NCI-H2171 (cell line): ENCODE measurements at places on chromosomes 2 and 18.
A peak's percentile ranks its signal among the peaks of the same experiment; 100 is the strongest.

GRCh38 chr18:47909484-47909883 lies 21.0 kb downstream of the SMAD2 start:
- no peak for DNase-seq

- no peak for DNase-seq
Measured at GRCh38 chr2:156598563-156598962, 162.4 kb downstream of the GPD2 start.

DNA sequence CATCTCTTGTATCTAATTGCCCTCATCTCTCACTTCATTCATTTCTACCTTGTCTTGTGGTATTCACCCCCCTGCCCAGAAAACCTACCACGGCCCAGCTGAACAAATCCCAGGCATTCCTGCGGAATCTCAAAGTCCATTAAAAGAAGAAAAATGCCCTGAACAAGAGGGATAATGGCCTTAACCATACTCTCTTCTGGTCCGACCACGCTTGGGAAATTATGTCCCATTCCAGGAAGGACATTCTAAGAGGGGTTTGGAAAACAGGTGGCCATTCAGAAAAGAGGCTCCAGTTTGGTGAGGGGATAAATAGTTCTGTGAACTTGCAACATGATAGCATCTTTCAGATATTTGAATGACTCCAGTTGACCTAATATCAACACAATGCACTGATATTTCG lies 349.9 kb upstream of the ZNF521 start:
- DNase-seq = no peak

- DNase-seq = no peak
Measured at GRCh38 chr2:13660231-13660630, 943.5 kb downstream of the TRIB2 start.

- no peak for DNase-seq
Measured at GRCh38 chr2:216012830-216013079, 596 bp downstream of the MREG start.

- DNase-seq = no peak
Measured at GRCh38 chr2:240392084-240392947, 43.1 kb upstream of the GPC1 start.

DNA sequence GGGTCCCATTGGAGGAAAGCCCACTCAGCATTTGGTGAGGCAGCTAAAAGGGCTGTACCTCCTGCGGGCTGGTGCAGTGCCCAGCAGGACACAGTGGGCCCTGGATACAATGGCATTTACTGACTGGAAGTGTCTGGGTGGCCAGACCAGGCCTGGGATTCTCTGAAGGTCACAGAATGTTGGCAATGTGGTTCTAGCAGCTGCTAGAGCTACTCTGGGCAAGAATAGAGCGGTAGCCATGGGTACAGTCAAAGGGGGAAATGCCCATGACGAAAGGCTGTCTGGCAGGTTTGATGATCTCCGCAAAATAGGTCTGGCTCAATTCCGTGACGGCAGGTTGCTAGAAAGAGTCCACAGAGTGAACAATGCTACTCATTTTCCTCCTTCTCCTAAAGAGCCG lies 241.8 kb downstream of the AFF3 start:
- DNase-seq = no peak

DNA sequence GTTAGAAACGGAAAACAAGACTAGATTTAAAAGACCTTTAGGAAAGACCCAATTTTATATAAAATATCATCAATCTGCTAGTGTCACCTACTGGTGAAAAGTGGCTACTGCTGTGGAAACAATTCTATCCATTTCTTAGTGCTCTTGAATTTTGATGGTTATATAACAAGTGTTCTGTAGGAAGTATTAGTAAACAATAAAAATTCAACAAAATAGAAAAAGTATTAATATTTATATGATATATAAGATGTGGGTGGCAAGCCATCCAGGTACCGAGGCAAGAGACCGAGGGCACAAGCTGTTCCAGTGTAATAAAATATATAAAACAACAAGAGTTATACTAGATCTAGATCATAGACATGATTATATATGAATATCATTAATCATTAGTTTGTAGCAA lies 6.2 kb upstream of the TMEM87B start:
- DNase-seq = peak; percentile 20

DNA sequence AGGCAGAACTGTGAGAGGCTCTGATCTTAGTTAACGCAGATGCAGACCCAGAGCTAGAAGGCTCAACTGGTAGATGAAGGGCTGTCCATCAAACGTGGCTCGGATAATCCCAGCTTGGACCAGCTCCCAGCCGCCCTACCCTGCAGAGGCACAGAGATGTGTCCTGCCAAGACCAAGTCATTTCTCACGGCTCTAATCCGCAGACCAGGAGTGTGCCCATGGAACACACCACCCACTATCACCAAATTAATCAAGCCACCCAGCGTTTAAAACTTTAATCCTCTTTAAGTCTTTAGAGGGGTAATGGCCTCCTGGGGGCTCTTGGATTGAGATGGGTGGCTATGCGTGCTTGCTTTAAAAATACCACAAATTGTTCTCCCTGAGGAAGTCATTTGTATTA lies 17.5 kb downstream of the LYPD1 start:
- no peak for DNase-seq

DNA sequence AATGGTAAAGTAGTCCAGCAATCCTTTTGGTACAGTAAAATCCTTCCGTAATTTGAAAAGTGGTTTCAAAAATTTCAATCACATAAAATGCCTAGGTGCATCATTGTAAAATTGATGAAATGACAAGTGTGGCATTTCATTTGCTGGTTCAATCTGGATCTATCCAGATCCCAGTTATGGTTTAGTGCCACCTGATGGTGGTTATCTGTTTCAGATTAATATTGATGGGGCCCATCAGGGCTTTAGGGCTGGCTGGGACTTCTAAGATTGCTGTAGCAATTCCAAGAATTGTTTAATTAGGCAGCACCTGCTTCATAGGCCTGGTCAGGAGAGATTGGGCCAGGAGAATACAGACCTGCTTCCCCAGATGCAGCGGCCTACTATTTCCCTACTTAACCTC lies 55.5 kb upstream of the PIK3C3 start:
- DNase-seq = no peak

DNA sequence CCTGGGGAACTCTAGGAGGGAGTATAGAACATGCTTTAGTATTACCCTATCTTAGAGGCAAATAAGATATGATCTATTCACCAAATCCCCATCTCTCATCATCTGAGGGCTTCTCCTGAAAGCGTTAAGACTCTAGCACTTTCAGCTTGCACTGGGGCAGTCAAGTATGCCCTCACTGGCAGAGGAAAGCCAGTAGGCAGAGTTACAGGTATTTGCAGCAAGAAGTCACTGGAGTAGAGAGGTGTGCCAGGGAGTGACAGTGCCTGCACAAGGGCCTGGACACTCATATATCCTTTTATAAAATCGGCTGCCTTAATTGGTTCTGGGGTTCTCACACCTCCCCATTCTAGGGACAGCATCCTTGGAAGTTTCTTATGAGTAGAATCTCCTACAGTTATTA lies 31.9 kb upstream of the CCDC85A start:
- DNase-seq = no peak

DNA sequence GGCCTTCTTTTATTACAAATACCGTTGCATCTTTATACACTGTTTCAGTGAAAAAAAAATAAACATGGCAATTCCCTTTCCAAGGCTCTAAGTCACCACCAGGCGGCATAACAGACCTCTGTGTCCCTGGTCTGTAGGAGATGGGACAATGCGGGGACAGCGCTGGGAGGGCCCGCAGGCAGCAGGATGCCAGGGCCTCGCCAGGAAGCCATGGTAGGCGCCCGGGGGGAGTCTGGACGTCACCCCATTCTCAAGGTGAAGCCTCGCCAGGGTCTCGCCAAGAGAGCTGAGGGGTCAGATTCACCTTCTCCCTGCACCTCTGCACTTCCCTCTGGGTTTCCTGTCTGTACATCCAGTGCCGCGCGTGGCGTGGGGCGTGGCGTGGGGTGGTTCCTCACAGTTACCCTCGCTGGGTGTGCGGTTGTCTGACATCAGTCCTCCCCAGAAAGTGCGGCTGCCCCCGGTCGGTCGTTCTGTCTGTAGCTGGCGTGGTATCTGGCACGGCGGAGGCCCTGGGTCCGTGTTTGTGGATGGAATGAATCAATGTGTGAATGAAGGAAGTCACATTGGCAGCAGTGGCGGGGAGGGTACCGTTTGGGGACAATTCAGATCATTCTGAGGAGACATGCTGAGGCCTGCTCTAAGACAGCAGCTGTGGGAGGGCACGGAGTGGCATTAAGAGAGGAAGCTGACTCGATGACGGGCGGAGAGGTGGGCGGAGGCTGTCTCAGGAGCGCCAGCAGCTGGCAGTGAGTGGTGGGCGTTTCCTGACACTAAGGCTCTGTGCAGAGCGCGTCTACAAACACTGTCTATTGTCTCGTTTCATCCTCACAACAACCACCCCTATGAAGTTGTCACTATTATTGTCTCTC lies 46.0 kb downstream of the LRRFIP1 start:
- DNase-seq = peak; percentile 60

GRCh38 chr2:6909431-6910385 lies 7.5 kb upstream of the RNF144A start:
- no peak for DNase-seq

- DNase-seq = no peak
Measured at GRCh38 chr18:70149156-70149555, 56.3 kb downstream of the RTTN start.

DNA sequence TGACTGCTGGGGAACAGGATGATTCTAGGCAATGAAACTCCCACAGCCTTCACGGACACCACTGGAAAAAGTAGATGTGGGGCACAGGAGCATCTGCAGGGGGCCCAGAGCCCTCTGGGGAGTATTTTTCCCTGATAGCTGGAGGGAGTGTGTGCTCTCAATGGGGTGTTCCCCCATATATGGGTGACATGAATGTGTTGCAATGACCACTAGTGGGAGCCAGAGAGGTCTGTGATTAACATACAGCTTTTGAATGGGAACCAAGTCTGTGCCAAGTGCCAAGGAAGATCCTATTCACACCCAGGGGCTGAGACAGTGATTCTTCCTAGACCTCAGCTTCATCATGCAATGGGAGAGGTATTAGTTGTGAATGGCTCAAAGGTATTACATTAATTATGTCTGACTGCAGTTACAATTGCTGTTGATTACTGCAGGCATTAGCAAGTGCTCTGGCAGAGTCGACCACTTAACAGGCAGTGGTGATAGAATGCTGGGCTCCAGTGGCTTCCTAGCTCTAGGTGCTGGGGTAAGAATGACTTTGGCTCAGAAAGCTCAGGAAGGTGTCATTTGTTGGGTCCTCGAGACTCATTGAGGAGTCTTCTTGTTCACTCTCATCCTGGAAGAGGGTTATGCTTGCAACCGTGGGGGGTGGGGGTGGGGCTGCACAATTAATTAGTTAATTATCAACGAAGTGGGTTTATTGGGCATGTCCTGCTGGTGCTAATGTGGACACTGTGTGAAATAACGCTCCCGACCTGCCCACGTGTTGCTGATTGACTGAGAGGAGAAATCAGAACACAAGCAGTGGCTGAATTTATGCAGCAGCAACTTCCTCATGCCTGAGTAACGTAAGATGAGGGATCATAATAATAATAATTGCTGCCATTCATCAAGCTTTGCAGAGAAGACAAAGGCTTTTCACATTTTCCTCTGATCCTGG lies 194.1 kb downstream of the CLIP4 start:
- peak; percentile 66 for DNase-seq

GRCh38 chr2:47309952-47310800 lies 92.8 kb upstream of the MSH2 start:
- DNase-seq = peak; percentile 9

DNA sequence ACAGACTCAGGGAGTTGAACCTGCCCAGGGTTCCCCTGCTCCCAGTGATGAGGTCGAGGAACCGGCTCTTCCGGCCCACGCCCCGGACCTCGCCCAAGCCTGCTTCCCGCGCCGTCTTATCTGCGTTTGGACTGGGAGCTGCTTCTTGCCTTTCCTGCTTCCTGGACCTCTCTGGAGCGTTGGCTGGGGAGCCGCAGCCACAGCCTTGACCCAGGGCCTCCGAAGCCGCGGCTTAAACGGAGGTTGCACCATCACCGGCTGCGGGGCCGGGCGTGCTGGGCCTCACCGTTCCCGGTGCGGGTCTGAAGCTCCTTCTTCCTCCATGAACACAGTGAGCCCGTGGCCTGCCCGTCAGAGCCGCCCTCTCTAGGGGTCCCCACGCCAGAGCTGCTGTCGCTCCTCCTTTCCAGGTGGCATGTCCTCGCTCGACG lies 13.3 kb downstream of the NTSR2 start:
- no peak for DNase-seq

- DNase-seq = no peak
Measured at GRCh38 chr2:210591663-210592062, 35.3 kb downstream of the CPS1 start.

- no peak for DNase-seq
Measured at GRCh38 chr2:64797881-64798575, 144.3 kb upstream of the SERTAD2 start.

GRCh38 chr2:179139506-179139905 lies 89.6 kb upstream of the CCDC141 start:
- no peak for DNase-seq

GRCh38 chr18:24727685-24728084 lies 267.2 kb downstream of the HRH4 start:
- DNase-seq = peak; percentile 29

DNA sequence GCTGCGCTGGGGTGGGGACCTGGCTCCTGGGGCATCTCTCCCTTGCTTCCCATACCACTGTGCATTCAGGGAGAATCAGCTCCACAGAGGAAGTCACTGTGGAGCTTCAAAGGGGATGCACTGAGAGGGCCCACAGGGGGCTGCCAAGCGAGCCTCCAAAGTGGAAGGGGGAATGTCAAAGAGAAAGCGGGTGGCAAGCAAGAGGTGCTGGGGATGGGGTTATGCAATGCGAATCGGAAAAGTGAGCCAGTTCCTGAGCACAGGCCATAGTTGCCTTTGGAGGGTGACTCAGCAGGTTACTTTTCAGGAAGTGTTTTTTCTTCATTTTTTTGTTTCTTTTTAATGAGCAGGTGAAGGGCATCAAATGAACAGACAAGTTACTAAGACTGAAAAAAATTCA lies 17.6 kb downstream of the PMAIP1 start:
- DNase-seq = no peak

GRCh38 chr2:39735648-39736047 lies 43.4 kb downstream of the THUMPD2 start:
- DNase-seq = no peak

GRCh38 chr2:24304098-24304497 lies 56.2 kb downstream of the ITSN2 start:
- no peak for DNase-seq

GRCh38 chr18:5746844-5747243 lies 148.5 kb downstream of the TMEM200C start:
- DNase-seq = peak; percentile 57

- DNase-seq = no peak
Measured at GRCh38 chr2:185687967-185688366, 50.6 kb upstream of the FSIP2 start.
